Activated naive CD4-positive, alpha-beta T cell treated with anti-CD3 and anti-CD28 coated beads for 36 hours (primary cell): ENCODE measurements at places on chromosomes 11 and 22.

GRCh38 chr11:119179342-119179741, 5.9 kb upstream of the NHERF4 start:
- no peak for DNase-seq

GRCh38 chr11:93482556-93482955, 60.6 kb downstream of the SMCO4 start:
- DNase-seq: no peak

DNA sequence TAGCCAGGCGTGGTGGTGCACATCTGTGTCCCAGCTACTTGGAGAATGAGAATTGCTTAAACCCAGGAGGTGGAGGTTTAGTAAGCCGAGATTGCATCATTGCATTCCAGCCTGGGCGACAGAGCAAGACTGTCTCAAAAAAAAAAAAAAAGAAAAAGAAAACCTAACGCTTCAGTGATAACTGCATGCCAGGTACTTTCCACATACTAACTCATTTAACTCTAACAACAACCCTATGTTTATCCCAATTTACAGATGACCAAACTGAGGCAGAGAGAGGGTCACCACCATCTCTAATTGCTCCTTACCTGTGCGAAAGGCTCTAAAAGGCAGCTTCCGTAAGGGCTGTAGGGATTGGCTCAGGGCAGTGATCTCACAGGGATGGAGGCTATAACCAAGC, 11.6 kb downstream of the PISD start:
- no peak for DNase-seq

DNA sequence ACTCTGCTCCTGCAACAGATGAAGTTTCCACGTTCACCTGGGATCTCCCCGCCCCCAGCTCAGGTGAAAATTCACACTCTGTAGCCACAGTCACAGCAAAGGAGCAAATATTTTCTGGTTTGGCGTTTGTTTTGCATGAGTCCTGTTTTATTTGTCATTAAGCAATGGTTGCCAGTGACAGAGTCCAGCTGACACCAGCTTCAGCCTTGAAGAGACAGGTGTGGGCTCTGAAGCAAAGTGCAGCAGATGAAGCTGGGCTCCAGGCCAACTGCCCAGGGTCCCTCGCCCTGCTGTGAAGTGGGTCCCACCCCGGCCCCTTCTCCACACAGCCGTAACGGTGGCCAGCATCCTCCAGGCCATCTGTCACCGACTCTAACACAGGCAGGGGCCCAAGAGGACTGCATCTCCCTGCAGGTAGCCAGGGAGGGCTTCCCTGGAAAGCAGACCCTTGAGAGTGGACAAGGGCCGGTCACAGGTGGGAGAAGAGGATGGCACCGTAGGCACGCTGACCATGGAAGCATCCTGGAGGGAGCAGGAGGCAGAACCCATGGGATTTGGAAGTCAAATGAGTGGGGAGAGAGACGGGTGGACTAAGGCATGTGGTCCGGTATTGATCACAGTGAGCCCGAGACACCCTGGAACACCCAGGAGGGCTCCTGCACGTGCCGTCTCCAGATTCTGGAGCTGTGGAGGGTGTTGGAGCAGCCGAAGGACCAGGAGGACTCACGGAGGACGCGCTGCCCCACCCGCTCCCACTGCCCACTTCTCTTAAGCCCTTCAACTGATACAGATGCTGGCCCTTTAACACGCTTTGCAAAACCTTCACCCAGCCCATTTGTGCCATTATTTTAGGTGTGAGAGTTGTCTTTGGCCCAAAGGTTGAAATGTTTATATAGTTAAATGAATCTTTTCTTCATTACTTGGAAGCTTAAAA, 294.5 kb downstream of the BRD1 start:
- DNase-seq: no peak

- no peak for DNase-seq
Measured at GRCh38 chr22:24953384-24954113, 1.0 kb downstream of the KIAA1671 start.

DNA sequence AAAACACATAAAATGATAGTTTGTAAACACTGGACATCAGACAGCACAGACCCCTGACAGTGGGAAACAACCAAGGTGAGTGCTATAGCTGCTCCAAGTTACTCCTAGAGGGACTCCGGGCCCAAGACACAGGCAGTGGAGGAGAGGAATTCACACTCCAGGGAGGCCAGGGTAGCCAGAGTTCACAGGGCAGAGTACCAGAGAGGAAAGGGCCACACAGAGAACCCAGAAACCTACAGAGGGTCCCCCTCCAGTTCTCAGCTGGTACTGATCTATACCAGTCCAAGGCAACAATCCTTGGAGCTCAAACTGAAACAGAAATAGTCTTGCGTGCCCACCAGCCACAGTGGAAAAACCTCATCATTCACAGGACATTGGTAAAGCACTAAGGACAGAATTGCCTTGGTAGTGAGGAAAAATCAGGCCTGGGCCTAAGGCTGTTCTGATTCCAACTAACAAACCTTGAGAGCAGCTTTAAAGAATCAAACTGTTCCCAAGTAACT, 7.6 kb downstream of the VPS37C start:
- no peak for DNase-seq

GRCh38 chr11:3196161-3197043, 22.2 kb downstream of the MRGPRG start:
- no peak for DNase-seq

DNA sequence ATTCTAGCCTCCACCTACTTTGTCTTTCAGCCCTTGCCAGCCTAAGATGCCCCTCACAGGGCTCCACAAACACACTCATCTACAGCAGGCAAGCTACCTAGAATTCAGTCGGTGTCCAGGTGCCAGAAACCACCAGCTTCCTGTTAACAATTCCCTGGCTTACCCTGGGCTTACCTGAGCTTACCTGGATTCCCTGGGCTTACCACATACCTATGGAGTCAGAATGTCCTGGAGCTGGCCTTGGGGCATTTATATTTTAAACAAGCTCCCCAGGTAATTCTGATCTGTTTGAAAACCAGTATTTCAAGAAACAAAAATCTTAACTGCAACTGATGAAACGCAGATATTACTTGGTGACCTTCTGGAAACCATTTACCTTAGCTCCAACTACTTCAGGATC, 123.6 kb downstream of the SLC1A2 start:
- no peak for DNase-seq

GRCh38 chr11:123510579-123510905, 80.5 kb downstream of the GRAMD1B start:
- no peak for DNase-seq

- DNase-seq: no peak
Measured at GRCh38 chr11:130781931-130782330, 134.3 kb downstream of the SNX19 start.

DNA sequence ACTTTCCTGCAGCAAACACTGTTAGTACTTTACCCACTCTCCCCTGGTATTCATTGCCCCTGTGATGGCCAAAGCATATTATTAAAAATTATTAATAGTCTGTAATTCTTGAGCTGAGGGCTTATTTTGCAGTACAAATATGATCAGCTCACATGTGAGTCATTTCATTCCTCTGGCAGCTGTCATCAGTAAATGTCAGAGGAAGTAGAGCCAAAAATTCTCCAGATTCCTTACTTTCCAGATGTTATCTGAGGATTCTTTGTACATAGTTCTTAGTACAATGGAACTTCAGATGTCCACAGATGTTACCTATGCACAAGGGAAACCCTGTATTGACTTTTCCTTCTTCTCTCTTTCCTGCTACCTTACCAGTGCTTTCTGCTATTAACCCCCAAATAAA, 12.5 kb downstream of the OR5B3 start:
- DNase-seq: no peak

DNA sequence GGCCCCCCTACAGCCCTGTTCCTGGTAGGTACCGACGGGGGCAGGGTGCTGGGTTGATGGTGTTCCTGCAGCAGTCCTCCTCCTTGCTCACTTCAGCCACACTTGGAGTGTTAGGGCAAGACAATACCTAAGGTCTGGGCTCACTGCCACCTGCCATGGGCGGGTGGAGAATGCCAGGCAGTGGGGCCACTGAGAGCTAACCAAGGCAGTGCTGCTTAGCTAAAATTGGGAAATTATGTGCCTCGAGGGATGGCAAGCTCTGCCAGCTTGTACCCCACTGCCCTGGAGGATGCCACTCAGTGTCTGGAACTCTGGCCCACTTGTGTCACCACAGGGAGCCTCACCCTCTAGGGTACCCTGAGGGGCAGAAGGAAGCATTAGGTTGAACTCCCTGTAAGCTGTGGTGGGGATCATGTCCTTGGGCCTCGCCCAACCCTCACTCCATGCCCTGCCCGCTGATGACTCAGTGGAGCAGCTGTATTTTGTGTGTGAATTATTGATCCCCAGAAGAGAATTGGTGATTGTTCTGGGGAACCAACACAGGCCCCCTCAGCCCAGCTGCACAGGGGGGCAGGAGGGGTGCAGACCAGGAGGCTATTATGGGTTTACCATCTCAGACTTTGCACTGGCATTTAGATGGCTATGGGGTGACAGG, 17.7 kb downstream of the PHLDB1 start:
- DNase-seq: no peak
